ENCODE measurements at places on chromosomes 7 and 10.

DNA sequence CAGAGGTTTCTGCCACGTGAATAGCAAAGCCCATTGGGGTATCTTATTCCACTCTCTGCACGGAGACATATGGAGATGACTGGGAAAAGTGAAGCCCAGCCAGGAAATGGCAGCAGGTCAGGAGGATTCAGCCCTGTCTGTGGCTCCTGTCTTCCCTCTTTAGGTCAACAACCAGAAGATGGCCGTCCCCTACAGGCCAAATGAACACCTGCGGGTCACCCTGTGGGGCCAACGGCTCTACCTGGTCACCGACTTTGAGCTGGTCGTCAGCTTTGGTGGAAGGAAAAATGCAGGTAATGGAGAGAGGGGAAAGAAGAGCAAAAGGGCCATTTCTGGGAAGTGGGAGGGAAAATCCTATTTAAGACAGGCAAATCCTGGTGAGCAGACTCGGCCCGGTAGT lies 38.3 kb downstream of the EPHB4 start:
- DNase-seq = no peak

GRCh38 chr7:16711730-16712129 lies 41.8 kb upstream of the TSPAN13 start:
- no peak for DNase-seq

DNA sequence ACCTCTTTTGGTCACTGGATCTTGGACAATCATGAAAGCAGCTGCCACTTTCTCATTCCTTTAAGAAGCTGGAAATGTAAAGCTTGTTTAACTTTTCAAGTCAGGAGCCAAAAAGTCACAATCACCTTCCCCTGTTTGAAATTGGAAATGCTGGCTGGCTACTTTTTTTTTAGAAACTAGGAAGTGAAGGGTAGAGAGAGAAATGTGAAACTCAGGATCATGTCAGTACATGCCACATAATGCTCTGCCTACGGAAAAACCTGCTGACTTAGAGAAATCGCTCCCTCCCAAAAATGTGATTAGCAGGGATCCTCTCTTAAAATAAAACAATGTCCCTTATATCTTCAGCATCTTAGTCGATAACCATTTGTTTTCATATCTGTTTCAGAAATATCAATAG lies 188.4 kb upstream of the C7orf33 start:
- DNase-seq = no peak

GRCh38 chr7:33933611-33934281 lies 28.4 kb downstream of the BMPER start:
- DNase-seq = no peak

DNA sequence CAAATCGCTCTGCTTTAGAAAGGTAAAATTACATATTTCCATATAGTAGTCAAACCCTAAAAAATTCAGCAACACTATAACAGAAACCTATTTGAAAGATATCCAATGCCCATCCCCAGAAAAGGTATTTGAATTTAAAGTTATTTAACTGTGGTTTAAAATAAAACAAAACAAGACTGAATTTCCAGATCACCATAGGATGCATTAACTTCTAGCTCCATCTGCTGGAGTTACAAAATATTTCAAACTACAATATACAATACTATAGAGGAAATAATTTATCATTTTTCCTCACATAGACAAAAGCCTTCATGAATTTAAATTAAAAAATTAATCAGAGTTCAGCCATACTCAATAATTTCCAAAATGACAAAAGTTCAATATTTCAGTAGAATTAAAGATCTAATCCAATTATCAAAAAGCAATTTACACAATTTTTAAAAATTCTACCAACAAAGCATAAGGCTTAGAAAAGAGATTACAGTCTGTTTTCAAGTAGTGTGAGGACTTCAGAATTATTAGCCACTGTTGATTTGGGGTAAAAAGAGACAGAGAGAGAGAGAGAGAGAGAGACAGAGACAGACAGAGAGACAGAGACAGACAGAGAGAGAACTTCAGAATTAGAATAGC lies 75.9 kb downstream of the LMBR1 start:
- no peak for DNase-seq

- no peak for DNase-seq
These were observed 256.2 kb upstream of the NFE2L3 start for GRCh38 chr7:25895792-25896171.

GRCh38 chr7:18694484-18694883 lies 198.9 kb downstream of the HDAC9 start:
- DNase-seq = no peak

- DNase-seq = no peak
These were observed 42.1 kb upstream of the PLXNA4 start for GRCh38 chr7:132618271-132618955.

DNA sequence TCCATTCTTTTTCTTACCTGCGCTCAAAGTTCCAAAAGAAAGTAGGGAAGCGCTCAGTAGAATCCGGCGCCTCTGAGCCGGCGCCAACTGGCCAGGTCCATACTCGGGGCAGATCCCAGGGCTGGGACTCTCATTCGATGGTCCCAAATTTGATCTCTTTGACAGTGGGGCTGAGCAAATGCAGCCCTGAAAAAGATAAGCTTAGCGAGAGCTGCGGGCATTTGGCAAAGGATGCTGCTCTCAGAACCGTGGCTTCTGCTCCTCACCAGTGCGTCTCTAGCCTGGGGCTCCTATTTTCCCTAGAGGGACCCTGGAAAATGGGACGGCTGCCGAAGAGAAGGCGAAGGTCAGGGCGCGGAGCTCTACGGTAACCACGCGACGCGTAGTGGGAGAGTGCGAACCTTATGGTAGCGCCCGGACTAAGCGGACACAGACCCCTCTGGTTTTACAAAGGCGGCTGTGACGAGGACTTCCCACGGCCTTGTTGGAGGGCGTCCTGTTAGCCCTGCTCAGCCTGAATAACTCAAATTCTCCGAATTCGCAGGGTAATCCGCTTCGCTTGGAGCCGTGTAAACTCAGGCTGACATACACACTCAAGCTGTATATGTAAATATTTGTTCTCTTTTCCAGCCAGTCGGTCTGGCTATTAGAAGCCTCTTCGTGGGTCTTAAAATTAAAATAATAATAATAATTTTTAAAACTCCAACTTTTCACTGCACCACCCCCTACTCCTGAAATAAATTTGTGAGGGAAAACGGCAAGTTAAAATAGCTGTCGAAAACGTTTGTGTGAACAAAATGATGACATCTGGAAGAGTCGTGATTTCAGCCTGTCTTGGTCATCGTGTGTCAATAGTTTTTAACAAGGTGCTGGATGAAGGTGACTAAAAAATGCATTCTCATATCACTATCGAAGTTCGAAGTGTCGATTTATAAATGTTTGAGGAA lies 869 bp upstream of the TBX20 start:
- no peak for DNase-seq

DNA sequence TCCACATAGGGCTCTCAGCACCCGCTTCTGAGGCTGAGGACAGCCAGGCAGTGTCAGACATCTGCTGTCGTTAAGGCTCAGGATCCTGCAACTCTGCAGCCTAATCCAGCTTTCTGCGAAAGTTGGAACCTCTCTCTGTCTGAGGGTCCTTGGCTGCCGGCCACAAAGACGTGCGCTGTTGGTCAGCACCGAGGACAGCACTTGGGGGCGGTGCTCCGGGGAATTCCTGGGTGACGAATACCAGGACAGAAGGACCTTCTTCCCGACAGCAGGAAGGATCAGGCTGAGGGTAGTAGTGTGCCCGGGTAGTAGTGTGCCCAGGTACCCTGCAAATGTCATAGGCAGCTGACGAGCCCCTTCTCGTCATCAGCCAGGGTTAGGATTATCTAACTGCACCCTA lies 16.0 kb upstream of the RASGEF1A start:
- no peak for DNase-seq

Data from central memory CD4-positive, alpha-beta T cell (primary cell).